Activated T-helper 1 cell treated with Interleukin-2 at 50 U/mL for 16 hours (primary cell): ENCODE measurements at places on chromosomes 3 and 15.

- no peak for DNase-seq
Measured at GRCh38 chr3:171994646-171995428, 44.5 kb upstream of the FNDC3B start.

DNA sequence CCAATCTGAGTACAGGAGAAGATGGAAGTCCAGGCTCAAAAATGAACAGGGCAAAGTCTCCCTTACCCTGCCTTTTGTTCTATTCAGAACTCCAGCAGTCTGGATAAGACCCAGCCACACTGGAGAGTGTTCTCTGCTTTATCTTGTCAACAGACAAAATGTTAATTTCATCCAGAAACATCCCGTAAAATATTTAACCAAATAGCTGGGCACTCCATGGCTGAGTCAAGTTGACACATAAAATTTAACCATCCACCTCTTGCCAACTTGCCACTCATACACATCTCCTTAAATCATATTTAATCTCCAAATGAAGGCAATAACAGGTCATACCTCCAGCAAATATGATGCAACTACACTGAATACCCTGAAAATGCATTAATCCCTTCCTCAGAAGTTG lies 33.6 kb downstream of the MKRN3 start:
- no peak for DNase-seq

DNA sequence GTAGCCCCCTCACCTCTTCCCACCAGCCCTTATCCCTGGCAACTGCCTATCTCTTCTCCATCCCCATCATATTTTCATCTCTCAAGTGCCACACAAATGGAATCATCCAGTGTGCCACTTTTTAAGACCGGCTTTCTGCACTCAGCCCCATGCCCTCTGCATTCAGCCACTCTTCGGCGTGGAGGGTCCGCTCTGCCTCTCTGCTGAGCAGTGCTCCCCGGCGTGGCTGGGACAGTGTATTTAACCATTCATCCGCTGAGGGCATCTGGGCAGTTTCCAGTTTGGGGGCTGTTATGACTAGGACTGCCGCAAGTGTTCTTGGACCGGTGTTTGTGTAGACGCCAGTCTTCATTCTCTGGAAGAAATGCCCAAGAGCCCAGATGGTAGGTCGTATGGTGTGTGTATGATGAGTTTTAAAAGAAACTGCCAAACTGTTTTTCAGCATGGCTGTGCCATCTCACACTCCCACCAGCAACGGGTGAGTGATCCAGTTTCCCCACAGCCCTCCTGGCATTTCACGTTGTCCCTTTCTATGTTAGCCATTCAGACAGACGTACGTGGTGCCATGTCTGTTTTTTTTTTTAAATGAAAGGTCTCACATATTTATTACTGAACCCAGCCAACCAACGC lies 20.9 kb downstream of the IQSEC1 start:
- DNase-seq, result no peak

DNA sequence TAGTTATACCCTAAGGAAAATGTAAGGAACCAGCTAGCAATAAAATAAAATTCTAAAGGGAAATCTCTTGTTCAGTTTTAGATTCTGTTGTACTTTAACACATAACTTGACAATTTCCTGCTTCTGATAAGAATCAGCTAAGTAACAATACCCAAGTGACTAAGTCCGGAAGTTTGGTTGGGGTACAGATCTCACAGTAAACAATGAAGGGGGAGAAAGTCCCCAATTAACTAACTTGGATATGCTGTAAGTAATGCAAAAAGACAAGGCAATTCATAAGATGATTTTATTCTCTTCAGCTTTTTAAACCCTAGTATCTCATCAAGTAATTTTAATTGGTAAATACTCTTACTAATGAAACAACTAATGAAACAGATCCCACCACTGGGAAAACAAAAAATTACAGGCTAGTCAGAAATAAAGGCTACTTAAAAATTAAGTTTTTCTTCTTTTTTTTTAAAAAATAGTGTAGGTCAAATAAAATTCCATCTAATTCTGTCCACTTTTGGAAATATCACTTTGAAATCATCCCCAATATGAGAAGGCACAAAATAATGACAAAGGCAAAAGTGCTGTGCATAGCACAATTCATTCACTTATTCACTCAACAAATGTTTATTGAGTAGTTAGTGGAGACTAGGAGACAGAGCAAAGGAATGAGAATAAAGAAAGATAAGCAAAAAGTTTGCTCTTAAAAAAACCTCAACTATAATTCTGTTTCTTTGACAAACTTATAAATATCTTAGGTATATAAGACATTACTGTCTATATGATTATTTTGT lies 37.8 kb upstream of the IL20RB start:
- no peak for DNase-seq

DNA sequence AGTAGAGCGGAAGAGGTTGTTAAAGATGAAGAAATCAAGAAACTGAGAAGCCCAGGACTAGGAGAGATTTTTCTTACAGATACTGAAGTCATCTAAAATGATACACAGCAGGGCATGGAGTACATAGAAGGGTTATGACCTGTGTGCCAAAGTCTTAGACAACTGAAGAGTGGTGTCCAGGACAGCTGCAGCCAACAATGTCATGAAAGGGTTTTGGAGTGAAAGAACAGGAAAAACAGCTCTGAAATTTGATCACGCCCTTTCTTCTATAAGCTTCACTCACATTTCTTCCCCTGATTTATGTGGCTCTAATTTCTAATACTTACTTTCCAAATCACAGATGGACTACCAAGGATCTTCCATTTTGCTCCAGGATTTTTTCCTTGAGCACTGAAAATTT lies 3.0 kb downstream of the CFAP20DC start:
- no peak for DNase-seq

DNA sequence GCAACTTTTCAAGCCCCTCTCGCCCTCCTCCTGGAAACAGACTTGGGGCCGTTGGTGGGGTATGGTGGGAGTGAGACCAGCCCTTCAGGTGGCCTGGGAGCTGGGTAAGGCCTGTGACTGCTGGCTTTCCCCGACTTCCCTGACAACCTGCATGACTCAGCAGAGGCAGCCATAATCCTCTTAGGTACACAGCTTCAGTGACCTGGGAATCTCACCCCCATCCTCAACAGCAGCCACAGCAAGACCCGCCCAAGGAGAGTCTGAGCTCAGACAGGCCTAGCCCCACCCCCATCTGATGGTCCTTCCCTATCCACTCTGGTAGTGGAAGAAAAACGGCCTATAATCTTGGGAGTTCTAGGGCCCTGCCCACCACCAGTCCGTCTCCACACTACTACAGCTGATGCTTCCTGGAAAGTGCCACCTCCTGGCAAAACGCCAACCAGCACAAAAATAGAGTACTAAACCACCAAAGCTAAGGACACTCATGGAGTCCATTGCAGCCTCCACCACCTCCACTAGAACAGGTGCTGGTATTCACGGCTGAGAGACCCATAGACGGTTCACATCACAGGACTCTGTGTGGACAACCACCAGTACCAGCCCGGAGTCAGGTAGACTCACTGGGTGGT lies 13.1 kb upstream of the SLC27A2 start:
- DNase-seq, result no peak

DNA sequence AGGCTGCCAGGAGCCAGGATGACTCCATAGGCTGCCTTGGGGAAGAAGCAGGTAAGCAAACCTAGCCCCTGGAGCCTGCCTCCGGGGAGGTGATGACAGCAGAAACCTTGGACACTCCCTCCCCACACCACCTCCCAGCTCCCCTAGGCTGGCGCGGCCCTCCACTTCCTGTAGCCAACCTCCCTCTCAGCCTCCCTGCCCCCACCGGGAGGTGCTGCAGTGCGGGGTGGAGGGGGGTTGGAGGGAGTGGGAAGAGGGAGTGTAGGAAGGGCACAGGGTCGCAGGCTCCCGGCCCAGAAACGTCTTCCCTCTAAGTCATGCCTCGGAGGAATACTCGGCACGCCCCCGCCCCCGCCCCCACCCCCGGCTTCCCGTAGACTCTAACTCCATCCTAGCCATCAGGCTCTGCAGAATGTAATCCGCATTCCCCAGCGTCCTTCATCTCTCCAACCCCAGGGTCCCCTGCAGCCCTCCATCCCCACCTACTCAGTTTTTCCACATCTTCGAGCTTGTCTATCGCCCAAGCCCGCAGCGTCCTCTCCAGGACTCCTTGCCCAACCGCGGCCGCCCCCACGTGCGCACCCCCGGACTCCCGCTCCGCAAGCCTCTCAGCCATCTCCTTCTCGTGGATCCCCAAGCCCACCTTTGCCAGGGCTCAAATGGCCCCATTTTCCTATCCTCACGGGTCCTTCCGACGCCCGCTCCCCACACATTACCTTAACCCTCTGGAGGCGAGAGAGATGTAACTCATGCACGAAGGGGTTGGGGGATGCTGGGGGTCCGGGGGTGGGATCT lies 528 bp downstream of the LPCAT4 start:
- peak; percentile 29 for DNase-seq

GRCh38 chr3:84836961-84837360 lies 121.8 kb upstream of the CADM2 start:
- no peak for DNase-seq

DNA sequence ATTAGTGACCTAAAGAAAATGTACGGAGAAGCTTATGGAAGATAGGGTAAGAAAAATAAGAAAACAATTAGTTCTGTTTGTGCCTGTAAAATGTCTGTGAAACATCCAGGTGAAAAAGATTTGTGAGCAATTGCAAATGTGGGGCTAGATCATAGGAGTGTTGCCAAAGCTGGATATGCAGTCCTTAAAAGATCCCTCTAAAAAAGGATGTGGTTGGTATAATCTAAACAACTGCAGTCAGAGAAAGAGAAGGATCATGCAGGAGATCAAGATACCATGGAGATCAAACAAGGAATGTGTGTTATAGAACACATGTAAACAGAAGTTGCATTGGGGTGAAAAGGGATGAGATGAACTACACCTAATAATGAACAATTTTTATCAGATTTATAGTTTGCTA lies 116.8 kb downstream of the ALCAM start:
- no peak for DNase-seq

DNA sequence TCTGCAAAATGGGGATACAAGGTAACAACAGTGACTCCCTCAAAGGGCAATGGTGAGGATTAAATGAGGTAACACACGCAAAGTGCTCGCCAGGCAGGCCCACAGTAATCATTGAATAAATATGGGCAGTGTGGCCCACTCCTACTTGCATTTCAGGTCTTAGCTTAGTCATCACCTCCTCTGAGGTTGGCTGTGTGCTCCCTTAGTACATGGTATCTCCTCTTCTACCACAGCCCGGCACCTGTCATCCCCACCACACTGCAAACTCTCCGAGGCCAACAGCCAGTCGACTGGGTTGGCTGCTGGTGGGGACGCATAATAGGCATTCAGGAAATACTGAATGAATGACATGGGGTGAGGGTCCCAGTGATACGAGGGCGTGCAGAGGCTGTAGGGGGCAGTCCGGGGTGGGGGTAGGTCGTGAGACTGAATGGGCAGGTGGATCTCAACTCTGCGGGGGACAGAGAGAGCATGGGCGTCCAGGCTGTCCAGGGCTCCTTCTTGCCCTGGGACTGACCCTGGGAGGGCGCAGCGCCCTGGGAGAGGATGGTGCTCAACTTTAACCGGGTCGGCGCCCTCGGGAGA lies 375 bp upstream of the MYZAP start:
- no peak for DNase-seq

- no peak for DNase-seq
Measured at GRCh38 chr15:93771196-93772030, 459.9 kb upstream of the MCTP2 start.

DNA sequence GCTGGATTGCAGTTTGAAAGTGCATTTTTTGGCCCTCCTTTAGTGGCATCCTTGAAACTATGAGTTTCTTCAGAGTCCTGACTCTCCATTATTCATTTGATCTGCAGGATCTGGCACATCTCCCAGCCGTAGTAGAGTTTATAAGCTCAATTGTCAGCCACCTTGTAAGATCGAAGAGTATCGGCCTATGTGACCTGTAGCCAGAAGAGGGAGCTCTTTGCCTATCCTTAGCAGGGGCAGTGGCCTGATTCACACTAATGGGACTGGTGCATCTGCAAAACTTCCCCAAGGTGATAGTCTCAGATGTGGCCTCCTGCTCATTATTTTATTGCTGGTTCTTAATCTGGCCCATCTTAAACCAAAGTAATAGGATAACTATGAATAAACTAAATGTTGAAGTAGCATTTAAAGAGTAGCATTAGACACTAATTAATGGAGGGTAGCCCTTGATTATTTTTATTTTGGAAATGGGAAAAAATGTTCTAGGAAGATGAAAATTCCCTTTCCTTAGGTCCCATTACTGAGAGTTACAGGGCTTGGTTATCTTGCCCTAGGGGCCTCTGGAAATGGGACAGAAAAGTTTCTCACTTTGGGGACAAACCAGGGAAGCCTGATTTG lies 21.2 kb downstream of the GCSAM start:
- DNase-seq, result peak; percentile 33

DNA sequence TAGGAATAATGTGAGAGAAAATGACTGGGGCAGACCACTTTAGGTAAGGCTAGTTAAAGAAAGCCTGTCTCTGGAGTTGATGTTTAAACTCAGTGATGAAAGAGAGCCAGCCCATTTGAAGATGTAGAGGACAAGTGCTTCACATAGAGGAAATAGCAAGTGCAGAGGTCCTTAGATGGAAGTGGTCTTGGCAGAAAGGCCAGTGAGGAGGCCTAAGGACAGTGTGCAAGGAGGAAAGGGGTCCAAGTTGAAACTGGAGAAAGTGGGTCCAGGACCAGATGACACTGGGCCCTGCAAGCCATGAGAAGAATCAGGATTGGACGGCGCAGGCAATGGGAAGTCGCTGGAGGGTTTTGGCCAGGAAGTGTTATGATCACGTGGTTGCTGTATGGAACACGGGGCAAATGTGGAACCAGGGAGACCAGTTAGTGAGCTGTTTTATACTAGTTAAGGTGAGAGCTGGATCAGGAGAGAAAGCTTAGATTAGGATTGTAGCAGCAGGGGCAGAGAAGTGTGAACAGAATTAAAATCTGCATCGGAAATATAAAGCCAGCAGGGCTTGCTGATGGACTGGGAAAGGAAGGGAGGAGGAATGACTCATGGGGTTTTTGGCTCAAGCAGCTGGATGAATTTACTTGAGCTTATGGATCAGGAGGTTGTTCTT lies 48.0 kb upstream of the SCAANT1 start:
- no peak for DNase-seq

DNA sequence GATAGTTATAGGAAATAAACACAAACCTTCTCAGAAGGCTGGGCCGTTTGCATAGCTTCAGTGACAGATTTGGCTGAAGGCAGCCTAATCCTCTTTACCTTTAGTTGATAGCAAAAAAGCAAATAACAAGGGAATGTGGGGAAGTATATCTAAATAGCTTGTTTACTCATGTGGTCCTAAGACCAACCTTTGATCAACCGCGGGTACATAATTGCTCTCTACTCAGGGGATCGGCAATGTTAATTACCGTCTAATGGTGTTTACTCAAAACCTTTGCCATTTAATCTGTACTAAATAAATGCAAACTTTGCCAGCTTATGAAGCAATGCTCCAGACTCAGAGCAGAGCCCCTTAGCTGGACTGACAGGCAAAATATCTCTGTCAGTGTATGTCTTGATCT lies 51.6 kb downstream of the EIF3J start:
- DNase-seq, result no peak

- DNase-seq, result no peak
Measured at GRCh38 chr3:113286524-113286923, 75.2 kb downstream of the BOC start.

GRCh38 chr15:37289109-37289765 lies 188.9 kb upstream of the MEIS2 start:
- DNase-seq, result no peak

- no peak for DNase-seq
Measured at GRCh38 chr3:73197187-73197586, 135.7 kb downstream of the EBLN2 start.

GRCh38 chr3:43330981-43331380 lies 44.6 kb downstream of the SNRK start:
- DNase-seq, result no peak
